Hematopoietic multipotent progenitor cell treated with erythropoietin and hydrocortisone succinate and interleukin-3 and kit ligand, for 6 days (in vitro differentiated cells): ENCODE measurements at places on chromosomes 4 and X.

- peak; percentile 15 for DNase-seq
Observed at GRCh38 chr4:85127653-85128052, 161.2 kb upstream of the WDFY3 start.

DNA sequence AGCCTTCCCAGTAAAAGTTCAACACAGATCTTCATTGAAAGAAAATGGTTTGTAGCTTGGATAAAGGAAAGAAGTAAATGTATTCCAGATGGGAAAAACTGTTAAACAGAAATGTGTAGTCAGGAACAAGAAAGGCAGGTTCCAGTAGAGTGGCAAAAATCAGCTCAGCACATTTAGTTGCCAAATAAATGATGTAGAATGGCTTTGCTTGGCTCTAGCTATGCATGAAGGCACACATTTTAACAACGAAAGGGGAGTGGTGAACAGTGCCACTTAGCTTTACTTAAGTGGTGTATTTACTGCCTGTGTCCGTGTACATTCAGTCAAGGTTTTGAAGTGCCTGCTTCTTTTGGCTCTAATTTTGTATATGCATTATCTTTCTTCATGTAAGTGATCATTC, 644.5 kb upstream of the ATOH1 start:
- DNase-seq, result no peak

DNA sequence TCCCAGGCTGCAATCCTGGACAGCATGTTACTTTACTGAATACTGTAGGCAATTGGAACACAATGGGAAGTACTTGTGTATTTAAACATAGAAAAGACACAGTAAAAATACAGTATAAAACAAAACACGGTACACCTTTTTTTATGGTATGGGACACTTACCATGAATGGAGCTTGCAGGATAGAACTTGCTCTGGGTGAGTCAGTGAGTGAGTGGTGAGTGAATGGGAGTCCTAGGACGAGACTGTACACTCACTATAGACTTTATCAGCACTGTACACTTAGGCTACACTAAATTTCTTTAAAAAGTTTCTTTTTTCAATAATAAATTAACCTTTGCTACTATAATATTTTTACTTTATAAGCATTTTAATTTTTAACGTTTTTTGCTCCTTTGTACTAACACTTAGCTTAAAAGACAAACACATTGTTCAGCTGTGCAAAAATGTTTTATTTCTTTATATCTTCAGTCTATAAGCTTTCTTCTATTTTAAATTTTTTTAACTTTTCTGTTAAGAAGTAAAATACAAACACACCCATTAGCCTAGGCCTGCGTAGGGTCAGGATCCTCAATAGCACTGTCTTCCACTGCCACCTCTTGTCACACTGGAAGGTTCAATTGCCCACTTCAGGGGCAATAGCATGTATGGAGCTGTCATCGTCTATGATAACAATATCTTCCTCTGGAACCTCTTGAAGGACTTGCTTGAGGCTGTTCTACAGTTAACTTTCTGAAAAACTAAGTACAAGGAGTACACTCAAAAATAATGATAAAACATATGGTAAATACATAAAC, 293.5 kb upstream of the FSTL5 start:
- DNase-seq, result no peak

DNA sequence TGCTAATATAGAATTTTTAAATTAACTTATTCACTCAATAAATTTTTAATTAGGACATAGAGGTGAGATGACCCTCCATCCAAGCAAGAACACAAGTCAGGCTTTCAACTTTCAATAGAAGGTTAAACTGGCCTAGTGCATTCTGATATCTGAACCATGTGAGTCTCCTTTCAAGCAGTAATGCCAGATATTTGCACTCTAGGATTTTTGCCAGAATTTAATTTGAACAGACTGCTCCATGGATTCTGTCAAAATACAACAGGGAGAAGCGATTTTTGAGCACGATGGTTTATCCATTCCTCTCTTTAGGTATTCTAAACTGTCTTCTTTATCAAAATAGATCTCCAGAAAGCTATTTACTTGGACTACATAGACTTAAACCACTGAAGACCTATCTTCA, 72.0 kb upstream of the DCLK2 start:
- no peak for DNase-seq

DNA sequence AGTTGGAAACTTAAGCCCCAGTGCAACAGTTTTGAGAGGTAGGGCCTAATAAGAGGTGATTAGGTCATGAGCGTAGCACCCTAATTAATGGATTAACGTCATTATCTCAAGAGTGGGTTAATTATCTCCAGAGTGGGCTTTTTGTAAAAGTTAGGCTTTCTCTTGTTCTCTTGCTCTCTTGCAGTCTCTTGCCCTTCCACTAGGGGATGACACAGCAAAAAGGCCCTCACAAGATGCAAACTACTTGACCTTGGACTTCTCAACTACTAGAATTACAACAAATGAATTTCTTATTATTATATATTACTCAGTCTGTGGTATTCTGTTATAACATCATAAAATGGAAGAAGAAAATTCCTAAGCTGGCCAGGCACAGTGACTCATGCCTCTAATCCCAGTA, 22.1 kb upstream of the NDST3 start:
- DNase-seq, result no peak

GRCh38 chr4:61380865-61381264, 180.7 kb downstream of the ADGRL3 start:
- DNase-seq, result no peak

GRCh38 chr4:118680808-118681207, 4.4 kb upstream of the METTL14 start:
- DNase-seq, result peak; percentile 24

GRCh38 chrX:38804682-38805431, 3.6 kb downstream of the MID1IP1 start:
- peak; percentile 35 for DNase-seq

- DNase-seq, result no peak
Observed at GRCh38 chrX:39894683-39895082, 203.1 kb downstream of the BCOR start.

DNA sequence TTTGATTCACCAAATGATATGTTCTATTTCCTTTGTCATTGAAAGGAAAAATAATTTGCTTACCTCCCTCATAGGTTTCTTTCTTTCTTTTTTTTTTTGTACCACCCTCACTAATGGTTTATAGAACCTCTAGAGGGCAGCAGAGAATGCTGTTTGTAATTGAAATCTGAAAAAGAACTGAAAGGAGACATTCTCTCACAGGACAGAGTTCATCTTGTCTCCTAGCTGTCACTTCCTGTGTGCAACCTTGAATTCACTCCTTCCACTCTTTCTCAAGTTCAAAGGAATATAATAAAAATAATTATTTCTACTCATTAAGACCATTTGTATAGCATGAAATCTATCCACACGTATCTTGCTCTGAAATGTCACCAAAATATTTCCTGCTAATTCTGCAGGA, 51.0 kb downstream of the GUCY1B1 start:
- DNase-seq, result peak; percentile 94

DNA sequence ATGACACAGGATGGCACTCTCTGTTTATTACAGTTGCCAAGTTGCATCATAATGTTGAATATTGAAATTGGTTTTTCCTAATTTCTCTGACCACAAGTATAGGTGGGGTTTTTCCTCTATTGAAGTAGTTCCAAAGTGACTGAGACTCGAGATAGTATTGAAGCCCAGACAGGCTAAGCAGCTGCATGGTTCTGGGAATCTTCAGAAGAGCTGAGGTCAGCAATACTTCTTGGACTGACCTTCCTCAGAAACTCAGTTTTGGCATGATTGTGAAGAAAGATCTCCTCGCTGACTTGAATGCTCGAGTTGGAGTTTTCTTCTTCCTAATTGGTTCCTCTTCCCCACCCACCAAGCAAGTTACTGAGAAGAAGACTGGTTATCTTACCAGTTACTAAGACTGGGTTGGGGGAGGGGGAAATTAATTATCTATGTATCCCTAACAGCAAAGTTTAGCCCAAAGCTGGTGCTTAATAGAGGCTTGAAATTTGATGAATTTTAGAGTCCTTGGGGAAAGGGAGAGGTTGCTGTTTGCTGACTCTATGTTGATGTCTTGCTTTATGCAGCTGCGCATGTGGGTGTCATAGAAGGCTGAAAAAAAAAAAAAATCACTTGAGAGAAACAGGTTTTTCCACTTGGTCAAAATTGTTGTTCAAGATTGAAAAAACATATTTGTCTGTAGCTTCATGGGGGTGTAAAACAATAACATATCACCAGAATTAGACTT, 91.1 kb downstream of the P2RY10 start:
- DNase-seq, result peak; percentile 3

GRCh38 chrX:72216973-72217372, 21.9 kb downstream of the ERCC6L start:
- no peak for DNase-seq

DNA sequence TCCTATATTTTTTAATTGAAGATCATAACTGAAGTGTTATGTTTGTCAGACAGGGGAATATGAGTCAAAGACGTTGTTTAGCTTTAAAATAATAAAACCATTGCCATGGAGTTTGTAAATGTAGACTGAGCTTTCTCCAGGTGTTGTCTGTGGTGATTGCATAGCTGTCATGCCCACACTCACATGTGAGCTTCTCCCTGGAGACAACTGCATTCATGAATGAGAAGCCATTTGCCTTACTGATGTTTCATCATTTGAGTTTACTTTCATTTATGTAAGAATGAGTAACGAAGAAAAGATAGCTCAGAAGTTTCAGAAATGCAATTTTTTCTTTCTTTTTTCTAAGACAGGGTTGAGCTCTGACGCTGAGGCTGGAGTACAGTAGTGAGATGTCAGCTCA, 339.1 kb downstream of the GALNTL6 start:
- DNase-seq, result no peak

DNA sequence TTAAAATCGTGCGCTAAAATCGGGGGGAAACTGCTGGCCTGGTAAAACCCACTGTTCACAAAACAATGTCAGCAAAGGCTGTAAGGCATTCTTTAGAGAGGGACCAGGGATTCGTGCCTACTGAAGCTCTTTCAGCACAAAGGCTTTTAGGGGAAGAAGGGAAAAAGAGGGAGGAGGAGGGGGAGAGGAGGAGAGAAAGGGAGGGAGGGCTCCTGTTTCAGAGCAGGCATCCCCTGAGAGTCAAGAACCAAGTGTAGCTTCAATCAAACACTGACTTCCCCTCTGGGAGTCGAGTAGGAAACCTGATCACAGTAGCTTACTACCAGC, 9.5 kb downstream of the BCOR start:
- DNase-seq, result no peak

DNA sequence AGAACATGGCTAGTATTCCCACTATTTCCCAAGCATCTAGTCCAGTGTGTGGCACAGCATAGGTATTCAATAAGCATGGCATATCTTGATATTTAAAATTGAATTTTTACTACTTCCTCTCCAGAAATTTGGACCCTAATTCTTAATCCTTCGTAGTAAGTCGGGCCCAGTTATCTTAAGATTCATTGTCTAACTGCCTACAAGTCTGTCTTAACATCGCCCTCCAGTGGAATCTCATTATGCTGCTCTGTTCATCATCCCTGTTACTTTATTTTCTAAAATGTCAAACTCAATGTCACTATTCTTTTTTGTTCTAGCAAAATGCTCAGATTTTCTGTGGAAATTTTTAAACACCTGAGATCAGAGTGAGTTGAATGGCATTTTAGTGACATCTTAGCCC, 606.2 kb downstream of the KLHL13 start:
- DNase-seq, result no peak

- DNase-seq, result no peak
Observed at GRCh38 chr4:145533001-145533400, 51.3 kb downstream of the SMAD1 start.

- DNase-seq, result no peak
Observed at GRCh38 chr4:106996490-106996889, 39.6 kb downstream of the DKK2 start.

DNA sequence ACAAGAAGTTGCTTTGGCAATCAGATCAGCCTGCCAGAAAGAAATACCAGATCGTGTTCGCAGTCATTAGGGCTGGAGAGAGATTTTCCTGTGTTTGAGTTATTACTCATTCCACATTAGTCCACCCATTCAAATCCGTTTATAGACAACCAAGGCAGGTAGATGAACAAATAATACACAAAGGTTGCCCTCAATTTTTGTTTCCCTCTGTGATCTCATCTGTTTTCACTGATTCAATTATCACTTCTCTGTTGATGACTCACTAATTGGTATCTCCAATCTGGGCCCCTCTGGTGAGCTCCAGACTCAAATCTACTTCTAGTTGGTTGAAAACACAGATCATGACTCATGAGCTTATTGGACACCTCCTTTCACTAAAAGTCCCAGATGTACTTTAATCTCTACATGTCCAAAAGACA, 54.5 kb downstream of the CHM start:
- peak; percentile 23 for DNase-seq

DNA sequence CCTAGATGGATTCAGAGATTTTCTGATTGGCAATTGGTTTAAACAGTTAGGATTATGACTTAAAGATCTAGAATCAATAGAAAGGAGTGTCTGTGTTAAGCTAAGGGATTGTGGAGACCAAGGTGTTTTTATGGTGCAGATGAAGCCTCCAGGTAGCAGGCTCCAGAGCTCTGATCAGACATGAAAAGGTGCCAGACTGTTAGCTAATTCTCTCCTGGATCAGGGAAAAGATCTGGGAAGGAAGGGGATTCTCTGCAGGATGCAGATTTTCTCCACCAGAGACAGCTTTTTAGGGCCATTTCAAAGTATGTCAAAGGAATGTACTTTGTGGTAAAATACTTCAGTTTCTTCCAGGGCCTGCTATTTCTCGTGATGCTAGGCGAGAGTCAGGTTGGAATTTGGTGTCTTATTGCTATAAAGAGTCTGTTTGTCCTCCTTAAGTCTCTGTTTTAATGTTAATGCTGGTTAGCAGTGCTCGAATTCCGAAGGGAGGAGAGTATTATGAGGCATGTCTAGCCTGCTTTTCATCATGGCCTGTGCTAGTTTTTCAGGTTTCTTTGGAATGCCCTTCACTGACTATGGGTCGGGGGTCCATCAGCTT, 12.0 kb upstream of the GPR78 start:
- no peak for DNase-seq

GRCh38 chr4:28227764-28228163, 1367.1 kb downstream of the STIM2 start:
- no peak for DNase-seq

- peak; percentile 2 for DNase-seq
Observed at GRCh38 chrX:68345025-68345424, 88.3 kb downstream of the OPHN1 start.

GRCh38 chrX:357035-357692, 29.5 kb downstream of the PPP2R3B start:
- DNase-seq, result no peak

DNA sequence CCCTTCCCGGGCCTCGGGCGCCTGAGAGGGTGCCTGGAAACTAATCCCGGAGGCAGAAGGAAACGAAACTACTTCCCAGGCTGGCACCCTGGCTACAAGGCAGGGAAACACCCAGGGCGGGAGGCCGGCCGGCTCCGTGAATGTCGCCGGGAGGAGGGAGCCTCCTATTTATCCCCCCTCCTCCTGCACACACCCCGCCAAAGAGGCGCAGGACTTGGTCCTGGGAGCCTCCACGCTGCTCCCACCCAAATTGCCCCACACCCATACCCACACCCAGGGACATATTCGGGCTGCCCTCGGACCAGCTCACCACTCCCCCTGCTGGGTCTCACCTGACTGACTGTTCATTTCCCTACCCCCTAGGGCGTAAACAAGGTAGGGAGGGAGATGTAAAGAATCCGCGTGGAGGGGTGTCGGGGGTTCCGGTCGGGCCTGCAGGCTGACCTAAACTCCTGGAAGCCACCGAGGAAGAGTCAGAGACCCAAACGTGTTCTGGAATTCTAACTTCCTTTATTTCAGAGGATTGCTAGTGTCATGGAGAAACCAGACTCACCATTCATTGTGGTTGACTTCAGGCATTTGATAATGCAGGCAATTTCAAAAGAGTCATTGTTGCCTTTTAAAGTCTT, at the start of gene BTC:
TSS of gene BTC (minus strand) at position 142 of the 629 bp plus-strand sequence. CDS start 198 bp downstream, outside the sequence.
- DNase-seq, result peak; percentile 50
